ENCODE measurements at places on chromosomes 13 and 19.

DNA sequence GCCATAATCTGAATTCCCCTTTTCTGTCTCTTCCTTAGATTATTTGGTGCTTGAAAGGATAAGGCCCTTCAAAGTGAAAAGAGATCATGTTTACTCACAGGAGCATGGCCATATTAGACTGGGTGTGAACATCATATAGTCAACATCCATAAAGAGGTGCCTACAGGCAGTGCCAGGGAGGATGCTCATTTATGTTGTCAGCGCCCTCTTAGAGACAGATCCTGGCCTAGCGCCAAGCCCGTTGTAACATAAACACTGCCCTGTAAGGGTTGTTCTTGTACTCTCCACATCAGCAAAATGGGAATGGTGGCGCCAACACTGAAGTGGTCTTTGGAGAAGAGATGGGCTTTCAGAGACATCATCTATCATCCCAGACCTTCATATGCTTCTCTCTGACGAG, 16.1 kb downstream of the PCDH8 start:
- DNase-seq = no peak

DNA sequence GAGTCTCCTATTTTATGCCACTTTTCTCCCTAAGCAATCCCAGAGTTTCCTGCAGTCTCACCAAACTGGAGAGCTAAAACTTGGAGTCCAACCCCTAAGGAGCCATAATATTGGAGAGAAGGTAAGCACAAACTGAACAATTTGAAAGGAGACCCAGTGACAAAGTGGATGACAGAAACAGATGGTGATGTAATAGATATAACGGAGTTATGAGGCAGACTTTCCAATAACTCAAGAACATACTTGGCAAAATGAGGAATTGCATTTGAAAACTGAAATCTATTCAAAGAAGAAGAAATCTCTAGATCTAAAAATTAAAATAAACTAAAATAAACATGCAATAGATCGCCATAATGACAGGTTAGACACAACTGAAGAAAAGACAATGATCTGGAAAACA, 200.9 kb upstream of the MIR17HG start:
- DNase-seq = no peak

- no peak for DNase-seq
Measured at GRCh38 chr19:6532244-6532999, 1.6 kb downstream of the TNFSF9 start.

GRCh38 chr19:23969630-23970029, 54.9 kb downstream of the ZNF726 start:
- DNase-seq = no peak

- DNase-seq = peak; percentile 52
Measured at GRCh38 chr13:43797159-43797558, 10.4 kb upstream of the ENOX1 start.

DNA sequence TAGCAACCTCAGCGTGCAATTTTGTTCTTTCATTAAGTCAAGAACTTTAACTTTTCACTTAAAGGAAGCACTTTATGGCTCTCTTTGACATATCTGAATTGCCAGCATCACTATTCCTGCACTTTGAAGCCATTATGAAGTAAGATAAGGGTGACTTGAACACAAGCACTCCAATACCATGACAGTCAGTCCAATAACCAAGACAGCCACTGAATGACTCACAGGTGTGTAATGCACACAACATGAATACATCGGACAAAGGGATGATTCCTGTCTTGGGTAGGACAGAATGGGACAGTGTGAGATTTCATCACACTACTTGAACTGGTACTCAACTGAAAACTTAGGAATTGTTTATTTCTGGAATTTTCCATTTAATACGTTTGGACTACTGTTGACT, 233.7 kb upstream of the IPO5 start:
- no peak for DNase-seq

DNA sequence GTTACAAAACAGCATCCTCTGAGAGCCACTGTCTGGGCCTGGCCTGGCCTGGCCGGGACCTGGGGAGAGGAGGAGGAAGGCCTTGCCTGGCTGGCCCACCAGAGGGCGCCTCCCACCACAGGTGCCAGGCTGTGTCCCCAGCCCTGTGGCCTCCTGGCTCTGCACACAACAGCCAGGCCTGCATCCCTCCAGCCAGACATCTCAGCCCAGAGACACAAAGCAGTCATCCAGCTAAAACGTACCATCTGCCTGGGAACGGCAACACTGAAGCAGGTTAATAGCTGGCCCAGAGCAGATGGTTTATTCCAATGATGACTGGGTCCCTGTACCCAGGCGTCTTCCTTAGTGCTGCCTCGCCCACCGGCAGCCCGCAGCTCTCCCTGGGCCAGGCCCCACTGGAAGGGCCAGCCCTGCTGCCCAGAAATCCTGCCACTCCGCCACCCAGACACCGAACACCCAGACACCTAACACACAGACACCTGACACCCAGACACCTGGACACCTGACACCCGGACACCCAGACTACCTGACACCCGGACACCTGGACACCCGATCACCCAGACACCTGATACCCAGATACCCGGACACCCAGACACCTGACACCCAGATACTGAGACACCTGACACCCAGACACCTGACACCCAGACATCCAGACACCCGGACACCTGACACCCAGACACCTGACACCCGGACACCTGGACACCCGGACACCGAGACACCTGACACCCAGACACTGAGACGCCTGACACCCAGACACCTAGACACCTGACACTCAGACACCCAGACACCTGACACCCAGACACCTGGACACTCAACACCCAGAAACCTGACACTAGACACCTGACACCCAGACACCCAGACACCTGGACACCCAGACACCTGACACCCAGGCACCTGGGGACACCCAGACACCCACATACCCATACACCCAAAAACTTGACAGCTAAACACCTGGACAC, 20.1 kb downstream of the C19orf12 start:
- peak; percentile 75 for DNase-seq

- no peak for DNase-seq
Measured at GRCh38 chr13:104571161-104571892, 1505.1 kb upstream of the SLC10A2 start.

DNA sequence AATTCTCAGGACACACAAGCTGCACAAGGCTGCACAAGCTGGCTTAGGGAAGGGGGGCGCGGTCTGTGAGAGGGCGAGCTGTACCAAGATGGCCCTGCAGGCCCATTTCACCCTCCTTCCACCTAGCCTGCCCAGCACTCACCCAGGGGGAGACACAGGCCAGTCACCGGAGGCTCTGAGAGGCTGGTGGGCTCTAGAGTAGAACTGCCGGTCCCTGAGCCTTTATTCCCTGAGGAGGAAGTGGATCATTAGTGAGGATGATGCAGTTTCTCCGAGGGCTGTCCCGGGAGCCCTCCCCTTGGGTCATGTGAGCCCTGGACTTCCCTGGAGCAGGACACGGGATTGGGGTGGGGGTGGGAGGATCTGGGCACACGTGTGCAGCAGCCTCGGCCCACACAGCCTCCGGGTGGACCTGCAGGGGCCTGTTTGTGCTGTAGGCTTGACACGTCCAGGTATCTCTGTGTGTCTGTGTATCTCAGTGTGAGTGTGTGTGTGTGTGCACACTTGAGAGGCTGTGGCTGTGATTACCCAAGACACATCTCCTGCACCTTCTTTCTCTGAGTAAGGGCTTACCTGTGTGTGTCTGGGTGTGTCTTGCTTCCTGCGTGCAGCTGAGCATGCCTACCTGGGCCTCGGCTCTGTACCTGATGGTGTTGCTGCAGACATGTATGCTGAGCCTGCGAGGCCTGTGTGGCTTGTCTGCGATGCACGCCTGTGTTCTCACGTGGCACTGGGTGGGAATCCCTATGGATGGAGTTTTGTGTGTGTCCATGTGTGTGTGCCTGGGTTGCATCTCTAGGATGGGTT, at the start of gene ACP5:
Gene ACP5, minus strand, starts transcription at position 195 of the 807 bp plus-strand sequence. CDS start 328 bp downstream, outside the sequence.
- no peak for DNase-seq

- DNase-seq = no peak
Measured at GRCh38 chr13:93926425-93926824, 553.1 kb downstream of the DCT start.
